ENCODE measurements at places on chromosomes 6 and 20. TPM values are rescaled to one million over a fixed set of nuclear protein-coding genes. Genes with fewer than 3 reads are reported as not detected.

- DNase-seq, result peak; percentile 41
These were observed 1.6 kb downstream of the MAP3K5 start for GRCh38 chr6:136790411-136791295.

GRCh38 chr6:149045404-149045803 lies 272.1 kb upstream of the TAB2 start:
- DNase-seq, result no peak

DNA sequence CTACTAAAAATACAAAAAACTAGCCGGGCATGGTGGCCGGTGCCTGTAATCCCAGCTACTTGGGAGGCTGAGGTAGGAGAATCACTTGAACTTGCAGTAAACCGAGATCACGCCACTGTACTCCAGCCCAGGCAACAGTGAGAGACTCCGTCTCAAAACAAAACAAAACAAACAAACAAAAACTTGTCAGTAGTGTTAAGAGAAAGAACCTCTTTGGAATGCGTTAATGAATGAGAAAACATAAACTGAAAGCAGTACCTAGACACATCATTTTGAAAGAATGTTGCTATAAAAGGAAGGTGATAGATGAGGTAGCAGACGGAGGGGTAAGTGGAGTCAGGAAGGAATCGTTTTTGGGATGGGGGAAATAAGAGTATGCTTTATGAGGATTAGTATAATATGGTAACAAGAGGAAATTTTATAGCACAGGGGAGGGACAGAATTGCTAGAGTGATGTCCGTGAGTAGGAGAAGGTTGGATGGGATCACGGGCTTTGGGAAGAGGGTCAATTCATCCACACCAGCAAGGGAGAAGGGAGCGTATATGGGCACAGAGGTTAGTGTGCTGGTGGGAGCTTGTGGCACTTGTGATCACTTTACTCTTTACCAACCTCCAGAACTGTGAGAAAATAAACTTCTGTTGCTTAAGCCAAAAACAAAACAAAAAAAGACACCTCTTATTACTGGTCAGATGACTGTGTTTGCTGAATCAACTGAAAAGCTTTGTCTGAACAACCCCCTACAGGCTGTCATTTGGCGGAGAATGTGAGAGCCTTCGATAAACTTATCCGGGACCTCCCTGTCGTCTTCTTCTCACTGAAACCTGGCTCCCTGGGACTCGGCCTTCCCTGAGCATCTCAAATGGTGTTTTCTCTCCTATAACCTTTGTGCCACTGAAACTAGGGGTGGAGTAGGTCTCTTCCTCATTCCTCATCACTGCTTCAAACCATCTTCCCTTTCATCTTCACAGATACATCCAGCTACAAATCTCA lies 48.9 kb upstream of the TFAP2A start:
- peak; percentile 84 for DNase-seq

GRCh38 chr20:29497261-29497671 lies 1760.2 kb upstream of the DEFB115 start:
- DNase-seq, result peak; percentile 87

GRCh38 chr20:41615676-41616075 lies 2.5 kb downstream of the CHD6 start:
- DNase-seq, result no peak

GRCh38 chr6:54196905-54197304 lies 85.7 kb downstream of the MLIP start:
- DNase-seq, result no peak

GRCh38 chr6:13368731-13369115 lies 40.4 kb upstream of the TBC1D7 start:
- DNase-seq, result no peak

- DNase-seq, result no peak
These were observed 99.0 kb upstream of the SLC24A3 start for GRCh38 chr20:19113343-19113930.

DNA sequence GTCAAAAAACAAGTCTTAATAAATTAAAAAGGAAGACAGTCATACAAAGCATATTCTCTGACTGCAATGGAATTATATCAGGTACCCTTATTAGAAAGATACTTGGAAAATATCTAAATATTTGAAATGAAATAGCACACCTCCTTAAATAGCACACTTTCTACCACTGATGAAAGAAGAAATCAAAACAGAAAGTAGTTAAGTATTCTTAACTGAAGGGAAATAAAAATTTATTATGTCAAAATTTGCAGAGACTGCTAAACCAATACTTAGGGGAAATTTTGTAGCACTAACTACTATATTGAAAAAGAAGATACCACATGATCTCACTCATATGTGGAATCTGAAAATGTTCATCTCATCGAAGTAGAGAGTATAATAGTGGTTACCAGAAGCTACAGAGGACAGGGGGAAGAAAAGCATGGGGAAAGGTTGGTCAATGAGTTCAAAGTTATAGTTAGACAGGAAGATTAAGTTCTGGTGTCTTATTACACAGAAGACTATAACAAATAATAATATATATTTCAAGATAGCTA lies 112.2 kb downstream of the ASCC3 start:
- no peak for DNase-seq

DNA sequence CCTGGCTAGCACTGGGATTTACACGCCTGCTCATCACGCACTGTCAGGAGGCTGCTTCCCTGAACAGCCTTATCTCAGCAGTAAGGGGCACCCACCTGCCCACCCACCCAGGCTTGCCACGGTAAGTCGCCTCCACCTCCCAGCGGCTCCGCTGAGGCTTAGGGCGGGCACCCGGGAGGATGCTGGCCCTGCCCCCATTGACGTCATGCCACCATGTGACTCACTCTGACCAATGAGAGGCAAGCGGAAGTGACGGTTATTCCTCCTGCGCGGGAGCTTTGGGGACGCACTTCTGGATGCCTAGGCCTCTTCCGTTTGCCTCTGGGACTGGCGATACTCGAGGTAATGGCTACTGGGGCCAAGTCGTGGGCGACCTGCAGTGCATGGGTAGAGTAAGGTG lies 256.8 kb downstream of the QKI start:
- no peak for DNase-seq

GRCh38 chr6:89406141-89406540 lies 5.9 kb downstream of the RRAGD start:
- no peak for DNase-seq

MTFR2 gene
- 10.5 TPM for total RNA-seq

RBM24 gene
- total RNA-seq, result 0.72 TPM

ADGB gene
- not detected for total RNA-seq

FBXL4 gene
- total RNA-seq, result 13.9 TPM

PKIB gene
- 4.8 TPM for total RNA-seq

BPIFB4 gene
- not detected for total RNA-seq

CLIC5 gene
- 2.1 TPM for total RNA-seq

SLC17A9 gene
- 0.22 TPM for total RNA-seq

Measured in PC-9 (cell line).